Heart right ventricle (tissue), 16 donors: ENCODE measurements at places on chromosomes 6 and 20.

DNA sequence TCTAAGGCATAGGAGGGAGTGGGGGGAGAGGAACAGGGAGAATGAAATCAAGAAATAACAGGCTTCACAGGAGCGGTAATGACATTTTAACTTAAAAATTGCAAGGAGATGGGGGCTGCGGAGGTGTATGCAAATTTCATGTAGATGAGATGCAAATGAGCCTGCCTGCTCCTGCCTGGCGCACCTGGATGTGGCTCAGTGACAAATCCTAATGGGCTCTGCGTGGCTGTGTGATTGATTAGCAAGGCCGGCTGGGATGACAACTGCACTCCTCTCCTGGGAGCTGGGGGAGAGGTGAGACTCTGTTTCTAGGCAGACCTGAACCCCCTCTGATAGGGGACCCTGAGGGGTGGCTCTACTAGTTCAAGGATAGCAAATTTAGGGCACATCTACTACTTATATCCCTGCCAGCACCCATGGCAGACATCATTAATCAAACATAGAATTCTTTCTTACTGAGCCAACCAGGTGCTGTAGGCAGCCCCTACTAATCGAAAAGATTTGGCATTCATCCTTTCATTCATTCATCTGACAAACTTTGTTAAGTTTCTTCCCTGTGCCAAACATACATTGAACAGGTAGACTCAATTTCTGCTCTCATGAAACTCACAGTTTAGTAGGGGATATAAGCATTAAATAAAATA is 38.4 kb upstream of the TGM2 start:
- no peak overlapping the region for H3K27ac ChIP-seq
- no peaks in the 10 kb centered on the region for H3K27me3 ChIP-seq
- H3K4me3 ChIP-seq: no peak overlapping the region
- DNase-seq: no peak
- no peaks in the 10 kb centered on the region for H3K36me3 ChIP-seq

GRCh38 chr6:55841341-55841740 is 34.0 kb downstream of the BMP5 start:
- no peaks in the 10 kb centered on the region for H3K4me1 ChIP-seq
- no peak for DNase-seq
- no peak overlapping the region for H3K4me3 ChIP-seq
- no peak overlapping the region for H3K27ac ChIP-seq
- H3K36me3 ChIP-seq: no peaks in the 10 kb centered on the region

DNA sequence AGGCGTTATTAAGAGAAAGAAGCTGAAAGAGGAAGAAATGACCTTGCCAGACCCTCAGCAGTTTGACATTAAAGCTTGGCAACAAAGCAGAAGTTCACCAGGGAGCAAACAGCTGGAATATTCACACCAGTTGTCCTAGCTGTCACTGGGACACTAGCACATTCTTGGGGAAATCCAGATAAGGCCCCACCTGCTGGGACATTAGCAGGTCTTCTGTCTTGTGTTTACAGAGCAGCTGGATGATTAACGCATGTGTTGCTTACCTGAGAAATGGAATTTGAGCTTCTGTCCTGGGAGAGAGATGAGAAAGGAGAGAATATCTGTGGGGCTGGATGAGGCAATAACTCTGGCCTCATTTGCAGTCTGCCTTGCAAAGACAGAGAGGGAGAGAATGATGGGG is 137.6 kb upstream of the RIN2 start:
- H3K36me3 ChIP-seq: no peaks in the 10 kb centered on the region
- no peak overlapping the region for H3K4me3 ChIP-seq
- DNase-seq: no peak
- H3K4me1 ChIP-seq: no peaks in the 10 kb centered on the region

DNA sequence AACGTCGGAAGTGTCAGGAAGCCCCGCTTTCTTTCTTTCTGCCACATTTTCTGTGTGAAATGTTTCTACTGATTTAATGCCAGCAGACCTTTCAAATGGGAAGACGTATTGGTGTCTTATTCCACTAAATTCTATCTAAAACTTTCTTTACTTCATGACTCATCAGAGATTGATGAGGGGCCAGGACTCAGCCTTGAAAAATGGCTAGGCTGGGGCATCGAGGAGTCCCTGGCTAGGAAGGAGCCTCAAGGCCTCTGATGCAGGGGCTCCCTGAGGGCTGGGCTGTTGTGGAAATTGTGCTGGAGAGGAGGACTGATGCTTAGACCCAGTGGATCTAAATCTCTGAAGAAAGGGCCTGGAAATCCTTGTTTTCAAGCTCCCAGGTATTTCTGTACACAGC is 192.8 kb upstream of the PDE10A start:
- DNase-seq: no peak
- no peak overlapping the region for H3K4me3 ChIP-seq
- H3K27ac ChIP-seq: no peak overlapping the region

- H3K27ac ChIP-seq: no peak overlapping the region
- H3K4me3 ChIP-seq: no peak overlapping the region
- DNase-seq: no peak
- H3K27me3 ChIP-seq: no peaks in the 10 kb centered on the region
- no peaks in the 10 kb centered on the region for H3K4me1 ChIP-seq
These were observed 652.0 kb upstream of the NOX3 start for GRCh38 chr6:156107624-156108101.
